ENCODE measurements at places on chromosomes 1 and 21.

DNA sequence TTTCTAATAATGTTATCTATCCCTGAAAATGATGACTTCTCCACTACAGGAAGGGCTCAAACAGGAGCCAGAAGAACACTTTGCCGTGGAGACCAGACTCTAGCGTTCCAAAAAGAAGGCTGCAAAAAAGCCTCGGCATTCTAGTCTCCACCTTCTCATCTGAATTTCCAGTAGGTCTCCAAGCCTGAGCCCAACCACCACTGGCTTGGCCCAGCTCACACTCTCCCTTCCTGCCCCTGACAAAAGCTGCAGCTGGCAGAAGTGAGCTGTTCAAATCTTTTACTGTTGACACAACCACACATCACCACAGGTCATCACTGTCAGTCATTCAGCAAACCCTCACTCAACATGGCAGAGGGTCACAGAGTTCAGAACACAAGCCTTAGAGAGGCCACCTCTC is 69.3 kb downstream of the CAMK2N1 start:
- no peak for DNase-seq

- DNase-seq: no peak
These were observed 3.0 kb downstream of the TTC39A start for GRCh38 chr1:51327386-51327785.

- no peak for DNase-seq
These were observed 641.7 kb downstream of the LRRIQ3 start for GRCh38 chr1:73556270-73556669.

DNA sequence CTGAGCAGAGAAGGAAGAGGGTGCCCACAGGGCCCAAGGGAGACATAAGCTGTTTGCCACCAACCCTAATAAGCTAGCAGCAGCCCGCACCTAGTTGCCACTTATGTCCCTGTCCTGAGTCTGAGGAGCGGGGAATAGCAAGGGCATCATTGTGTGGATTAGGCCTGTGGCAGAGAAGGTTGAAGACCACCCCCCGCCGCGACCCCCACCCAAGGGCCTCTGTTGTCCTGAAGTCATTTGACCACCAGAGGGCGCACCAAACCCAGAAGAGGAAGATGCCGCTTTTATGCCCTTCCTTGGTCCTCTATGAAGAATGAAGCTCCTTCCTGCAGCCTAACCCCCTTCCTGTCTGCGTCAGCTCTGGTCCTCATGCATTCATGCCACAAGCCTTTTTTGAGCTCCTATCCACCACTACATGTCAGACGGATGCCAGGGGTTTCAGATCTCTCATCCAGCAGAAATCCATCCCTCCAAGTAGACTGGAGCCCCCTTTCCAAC is 16.6 kb downstream of the RHBG start:
- peak; percentile 40 for DNase-seq

GRCh38 chr1:19140465-19140864 is 69.6 kb downstream of the UBR4 start:
- DNase-seq: no peak

DNA sequence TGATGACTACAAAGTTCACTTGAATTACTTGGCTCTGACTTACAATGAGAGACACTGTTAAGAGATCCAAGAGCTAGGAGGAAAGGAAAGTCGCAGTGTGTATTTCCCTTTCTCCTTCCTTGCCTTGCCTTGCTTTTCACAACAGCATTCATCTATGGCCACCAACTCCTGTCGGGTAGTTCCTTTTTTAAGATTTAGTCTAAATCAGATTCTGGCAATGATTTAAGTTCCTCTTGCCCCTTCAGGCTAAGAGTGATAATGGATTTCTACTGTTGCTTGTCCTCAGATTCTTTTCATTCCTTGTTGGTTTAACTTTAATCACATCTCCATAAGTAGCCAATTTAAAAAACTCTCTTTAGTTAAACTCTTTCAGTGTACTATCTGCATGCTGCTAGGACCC is 91.9 kb downstream of the GTF2B start:
- no peak for DNase-seq

DNA sequence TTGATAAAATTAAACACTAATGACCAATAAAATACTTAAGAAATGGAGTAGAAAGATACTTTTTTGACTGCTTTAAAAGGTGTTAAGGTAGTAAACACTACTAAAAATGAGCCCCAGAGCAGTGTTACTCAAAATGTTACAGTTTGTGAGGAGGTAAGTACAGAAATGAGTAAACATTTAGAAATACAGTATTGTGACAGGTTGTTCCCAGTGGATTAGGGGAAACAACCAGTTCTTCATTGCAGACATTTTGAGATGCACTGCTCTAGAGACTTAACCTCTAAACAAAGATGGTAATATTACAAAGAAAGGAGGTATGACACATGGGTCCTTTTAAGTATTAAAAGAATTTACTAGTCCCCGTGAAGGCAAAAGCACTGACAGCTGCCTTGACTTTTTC is 12.7 kb downstream of the DHX9 start:
- no peak for DNase-seq

DNA sequence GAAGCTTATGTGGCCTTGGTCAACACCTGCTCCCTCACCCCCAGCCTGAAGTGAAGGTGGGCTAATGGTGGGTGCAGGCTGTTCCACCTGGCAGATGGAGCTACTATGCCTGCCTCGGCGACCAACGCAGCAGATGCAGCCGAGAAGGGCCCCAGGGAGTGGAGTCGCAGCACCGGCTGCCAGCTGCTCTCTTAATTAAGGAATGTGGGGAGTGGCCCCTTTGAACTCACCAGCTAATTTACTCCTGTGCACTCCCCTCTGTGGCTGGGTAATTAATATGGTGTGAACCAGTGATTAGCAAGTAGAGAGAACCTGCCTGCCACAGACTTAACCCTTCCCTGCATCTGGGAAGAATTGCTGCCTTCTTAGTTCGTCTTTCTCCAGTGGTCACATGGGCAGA is 3.3 kb upstream of the SLAMF8 start:
- no peak for DNase-seq

DNA sequence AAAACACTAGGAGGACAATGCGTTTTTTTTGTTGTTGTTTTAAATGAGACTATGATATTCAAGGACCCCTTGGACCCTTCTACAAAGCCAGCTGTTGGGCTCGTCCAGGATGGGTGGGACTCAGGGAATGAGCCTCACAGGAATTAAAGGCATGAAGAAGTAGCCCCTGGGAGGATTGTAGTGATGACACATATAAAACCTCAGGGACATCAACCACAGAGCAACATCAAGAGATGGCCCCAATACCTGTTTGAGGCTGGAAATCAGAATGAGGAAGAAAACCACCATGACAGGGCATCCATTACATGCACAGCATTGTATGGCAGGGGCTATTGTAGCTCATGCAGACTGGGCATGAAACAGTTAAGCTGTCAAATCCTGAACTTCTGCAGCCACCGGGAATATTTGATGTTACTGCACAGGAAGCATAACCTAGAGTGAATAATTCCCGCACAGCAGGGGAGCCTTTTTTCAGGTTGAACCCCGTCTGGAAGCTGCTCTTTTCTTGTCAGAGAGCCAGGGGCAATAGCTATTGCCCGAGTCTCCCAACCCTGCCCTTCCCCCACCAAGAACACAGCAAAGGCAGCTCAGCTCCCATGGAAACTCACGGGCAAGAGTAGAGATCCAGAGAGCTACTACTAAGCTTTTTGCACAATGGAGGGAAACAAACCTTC is 140.2 kb upstream of the FGGY start:
- peak; percentile 16 for DNase-seq

DNA sequence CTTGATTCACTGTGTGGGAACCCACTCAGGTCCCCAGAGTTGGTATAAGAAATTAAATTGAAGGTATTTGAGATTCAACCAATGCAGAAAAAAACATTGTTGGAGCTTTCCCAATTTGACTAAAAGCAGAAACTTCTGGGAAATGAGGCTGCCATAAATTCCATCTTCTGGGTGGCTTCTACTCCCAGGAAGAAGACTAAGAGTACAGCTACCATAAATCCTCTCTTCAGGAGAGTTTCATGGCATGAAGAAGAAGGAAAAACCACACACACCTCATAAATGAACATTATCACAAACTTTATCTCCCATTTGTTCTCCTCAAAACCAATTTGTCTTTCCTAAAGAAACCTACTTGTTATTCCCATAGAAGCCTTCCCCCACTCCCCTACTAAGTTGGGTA is 283.9 kb downstream of the DPYD start:
- no peak for DNase-seq

DNA sequence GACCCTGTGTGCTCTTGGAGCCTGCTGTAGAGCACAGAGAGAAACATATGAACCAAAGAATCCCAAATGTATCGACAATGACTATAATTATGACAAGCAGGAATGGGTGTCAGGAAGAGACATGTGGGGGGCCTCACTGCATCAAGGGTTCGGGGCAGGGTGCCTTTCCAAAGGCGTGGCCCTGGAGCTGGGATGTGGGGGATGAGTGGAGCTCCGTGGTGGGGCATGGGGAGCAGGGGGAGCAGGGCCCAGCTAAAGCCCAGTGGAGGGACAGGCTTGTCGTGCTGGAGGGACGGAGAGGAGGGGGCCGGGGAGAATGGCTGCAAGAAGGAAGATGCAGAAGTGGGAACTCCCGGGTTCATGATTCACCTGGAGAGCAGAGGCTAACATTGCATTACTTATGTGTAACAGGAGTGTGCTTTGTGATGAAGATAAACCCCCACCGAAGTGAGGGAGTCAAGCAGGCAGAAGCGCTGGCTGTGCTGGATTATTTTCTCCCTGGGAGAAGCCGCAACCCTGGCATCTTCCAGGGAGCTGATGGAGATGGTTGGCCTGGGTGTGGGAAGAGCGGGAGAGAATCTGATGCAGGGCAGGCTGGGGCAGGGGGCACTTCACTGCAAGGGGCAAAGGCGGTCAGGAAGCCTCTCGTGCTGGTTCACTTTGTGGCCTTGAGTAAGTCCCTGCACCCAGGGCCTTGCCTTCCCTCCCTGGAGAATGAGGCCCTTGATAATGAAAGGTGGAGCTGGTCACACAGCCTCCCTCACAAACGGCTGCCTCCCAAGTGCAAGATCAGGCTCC is 124.6 kb upstream of the RUNX3 start:
- DNase-seq: no peak

DNA sequence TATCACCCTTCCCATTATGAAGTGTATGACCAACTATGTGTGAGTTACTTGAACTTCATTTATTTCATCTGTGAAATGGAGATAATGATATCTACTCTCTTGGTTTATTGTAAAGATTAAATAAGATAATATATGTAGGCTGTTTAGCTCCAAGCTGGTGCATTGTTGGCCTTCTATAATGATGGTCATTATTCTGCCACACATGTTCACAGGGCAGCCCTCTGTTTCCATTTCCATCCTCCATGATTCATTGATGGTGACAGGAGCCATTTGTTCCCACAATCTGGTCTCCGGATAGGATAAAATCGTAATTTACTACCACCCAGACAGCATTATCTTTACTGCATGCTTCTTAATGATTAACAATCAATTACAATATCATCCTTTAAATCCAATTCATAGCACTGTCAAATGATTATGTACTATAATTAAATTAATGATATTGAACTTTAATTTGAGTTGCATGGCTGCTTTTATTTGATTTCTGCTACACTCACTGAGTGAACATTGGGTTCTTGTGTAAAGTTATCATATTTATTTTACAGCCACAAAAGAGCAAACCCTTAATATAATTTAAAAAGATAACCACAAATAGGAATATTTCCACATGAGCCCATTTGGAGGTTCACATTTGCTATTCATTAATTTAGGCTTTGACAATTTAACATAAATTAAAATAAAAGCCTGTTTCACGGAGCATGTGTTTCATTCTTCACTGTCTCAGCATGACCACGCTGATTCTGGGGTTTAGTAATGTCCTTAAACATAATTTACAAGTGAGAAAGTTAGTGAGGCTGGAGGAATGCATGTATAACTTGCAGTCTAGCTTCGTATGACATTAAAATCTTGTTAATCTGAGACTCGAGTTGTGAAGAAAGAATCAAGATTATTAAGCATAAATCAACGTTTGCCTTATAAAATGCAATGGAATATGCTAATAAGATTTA is 596.4 kb upstream of the ZRANB2 start:
- no peak for DNase-seq

DNA sequence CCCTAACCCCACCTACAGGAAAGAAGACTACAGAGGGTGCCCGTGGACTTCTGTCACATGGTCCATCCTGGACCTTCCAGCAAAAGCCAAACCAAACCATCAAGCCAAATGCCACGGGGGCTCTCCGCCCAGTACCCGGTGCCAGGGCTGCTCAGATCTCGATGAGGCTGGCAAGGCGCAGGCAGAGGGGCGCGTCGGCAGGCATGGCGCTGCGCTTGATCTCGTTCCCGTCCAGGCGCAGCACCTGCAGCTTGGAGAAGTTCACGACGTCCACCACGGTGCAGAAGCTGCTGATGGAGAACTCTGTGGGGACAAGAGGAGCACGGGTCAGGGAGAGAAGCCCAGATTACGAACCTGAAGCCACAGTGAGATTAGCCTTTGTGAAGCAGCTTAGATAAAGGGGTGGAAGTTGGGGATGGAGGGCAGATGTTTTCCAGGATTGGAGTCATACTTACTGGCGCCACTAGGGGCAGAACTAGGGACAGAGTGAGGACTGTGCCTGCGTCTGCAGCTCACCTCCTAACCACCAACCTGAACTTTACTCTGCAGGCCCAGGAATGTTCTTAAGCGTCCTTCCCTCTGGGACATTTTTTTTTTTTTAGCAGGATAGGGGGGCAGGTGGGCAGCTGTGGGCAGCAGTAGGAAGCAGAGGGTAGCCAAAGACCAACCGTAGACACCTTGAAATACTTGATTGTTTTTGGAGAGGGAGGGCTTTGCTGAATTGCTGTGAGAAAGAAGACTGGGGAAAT is 8.6 kb downstream of the FMOD start:
- DNase-seq: no peak

- peak; percentile 79 for DNase-seq
These were observed 55.9 kb downstream of the NENF start for GRCh38 chr1:212488436-212489283.

- DNase-seq: peak; percentile 43
These were observed 501 bp downstream of the FBXO6 start for GRCh38 chr1:11664336-11665065.

- DNase-seq: no peak
These were observed 24.4 kb upstream of the TENT5C start for GRCh38 chr1:117581391-117581943.

- DNase-seq: no peak
These were observed 53.8 kb upstream of the BCL10 start for GRCh38 chr1:85330214-85330631.
